A172 (cell line): ENCODE measurements at places on chromosomes 11 and 22. TPM values are rescaled to one million over a fixed set of nuclear protein-coding genes. Genes with fewer than 3 reads are reported as not detected.

DNA sequence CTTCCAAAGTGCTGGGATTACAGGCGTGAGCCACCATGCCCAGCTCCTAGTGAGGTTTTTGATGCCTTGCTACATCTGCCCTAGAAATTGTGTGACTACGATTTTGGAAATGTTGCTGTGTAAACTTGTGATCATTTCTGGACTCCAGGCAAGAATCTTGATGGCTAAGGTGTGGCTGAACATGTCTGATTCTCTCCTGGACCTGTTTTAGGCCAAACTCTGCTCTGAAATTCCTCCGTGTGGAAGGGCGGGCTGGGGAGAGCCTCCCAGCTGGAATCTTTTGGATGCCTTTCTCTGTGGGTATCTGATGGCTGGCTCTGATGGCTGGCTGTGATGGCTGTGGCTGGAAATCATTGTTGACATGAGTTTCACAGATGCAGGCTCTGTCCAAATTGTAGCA is 8.2 kb downstream of the PNPLA3 start:
- no peak for DNase-seq

OR9G4 gene
- not detected in 2 replicates for total RNA-seq

GRCh38 chr11:61969838-61970662 is 2.6 kb upstream of the FTH1 start:
- DNase-seq: peak; percentile 72

- DNase-seq: peak; percentile 64
Measured at GRCh38 chr11:86696004-86696403, 23.6 kb upstream of the ME3 start.

ST3GAL4 gene
- total RNA-seq: 16.7 and 19.4 TPM in 2 replicates

- peak; percentile 10 for DNase-seq
Measured at GRCh38 chr22:20111045-20111688, 4.7 kb upstream of the RANBP1 start.

- no peak for DNase-seq
Measured at GRCh38 chr11:1830322-1831223, 4.2 kb upstream of the SYT8 start.

DNA sequence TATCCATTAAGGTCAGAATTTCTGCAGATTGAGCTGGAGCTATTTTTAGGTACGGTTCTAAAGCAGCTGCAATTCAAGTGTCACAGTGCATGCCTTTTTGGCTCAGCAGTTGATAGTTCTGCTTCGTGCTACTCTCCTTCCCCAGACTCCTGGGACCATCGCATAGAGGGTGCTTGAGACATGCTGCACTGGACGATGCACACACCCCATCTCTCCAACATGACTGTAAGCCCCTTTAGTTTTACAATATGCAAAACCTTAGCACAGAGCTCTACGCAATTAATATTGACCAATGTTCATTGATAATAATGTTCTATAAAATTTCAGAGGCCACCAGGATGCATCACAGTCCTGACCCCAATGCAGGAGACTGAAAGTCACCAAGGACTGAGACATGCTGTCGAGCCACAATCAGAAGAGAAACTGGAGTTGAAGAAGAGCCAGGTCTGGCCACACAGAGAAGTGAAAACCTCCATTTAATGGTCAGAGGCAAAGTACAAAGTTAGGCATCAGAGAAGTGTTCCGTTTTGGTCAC is 120.9 kb upstream of the ZC3H12C start:
- DNase-seq: no peak

DNA sequence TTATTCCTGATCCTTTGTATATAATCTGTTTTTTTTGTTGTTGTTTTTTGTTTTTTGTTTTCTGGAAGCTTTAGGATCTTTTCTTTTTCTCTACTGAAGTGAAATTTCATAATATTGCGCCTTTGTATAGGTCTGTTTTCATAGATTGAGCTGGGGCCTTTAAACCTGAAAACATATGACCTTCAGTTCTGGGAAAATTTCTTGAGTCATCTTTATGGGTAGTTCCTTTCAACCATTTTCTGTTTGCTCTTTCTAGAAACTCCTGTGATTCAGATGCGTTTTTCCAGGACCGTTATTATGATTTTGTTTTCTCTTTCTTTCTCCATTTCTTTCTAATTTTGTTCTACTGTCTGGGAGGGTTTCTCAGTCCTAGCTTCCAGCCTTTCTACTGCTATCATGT is 43.7 kb downstream of the BSX start:
- no peak for DNase-seq

GRCh38 chr11:133801356-133801755 is 44.0 kb downstream of the SPATA19 start:
- no peak for DNase-seq

DNA sequence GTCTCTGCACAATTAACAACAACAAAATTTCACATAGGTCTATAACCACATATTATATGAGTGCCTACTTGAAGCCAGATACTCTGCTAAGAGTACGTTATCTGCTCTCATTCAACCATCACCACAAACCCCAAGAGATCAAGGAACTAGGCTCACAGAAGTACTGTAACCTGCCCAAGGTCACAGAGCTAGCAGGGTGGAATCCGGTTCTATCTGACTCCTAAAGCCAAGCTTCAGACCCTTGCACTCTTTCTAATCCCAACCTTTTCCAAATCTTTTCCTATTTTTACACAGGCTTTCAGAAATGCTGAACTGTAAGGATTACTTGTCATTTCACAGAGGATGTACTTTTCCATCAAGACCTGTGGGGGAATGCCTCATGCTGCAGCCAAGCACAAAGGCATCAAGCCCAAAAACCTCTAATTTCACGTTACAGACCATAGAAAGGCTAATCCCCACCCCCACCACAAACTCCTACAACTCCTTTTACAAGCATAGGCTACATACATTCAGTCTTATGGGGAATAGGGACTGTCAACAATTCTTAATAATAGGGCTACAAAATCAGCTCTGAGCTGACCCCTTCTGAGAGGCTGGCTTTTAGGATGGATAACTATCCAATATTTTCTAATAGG is 927 bp downstream of the PRCP start:
- DNase-seq: no peak

CEND1 gene
- total RNA-seq: not detected in 2 replicates

PELI3 gene
- total RNA-seq: 13.3 and 16.1 TPM in 2 replicates

- no peak for DNase-seq
Measured at GRCh38 chr11:79219186-79220045, 221.4 kb downstream of the TENM4 start.

DNA sequence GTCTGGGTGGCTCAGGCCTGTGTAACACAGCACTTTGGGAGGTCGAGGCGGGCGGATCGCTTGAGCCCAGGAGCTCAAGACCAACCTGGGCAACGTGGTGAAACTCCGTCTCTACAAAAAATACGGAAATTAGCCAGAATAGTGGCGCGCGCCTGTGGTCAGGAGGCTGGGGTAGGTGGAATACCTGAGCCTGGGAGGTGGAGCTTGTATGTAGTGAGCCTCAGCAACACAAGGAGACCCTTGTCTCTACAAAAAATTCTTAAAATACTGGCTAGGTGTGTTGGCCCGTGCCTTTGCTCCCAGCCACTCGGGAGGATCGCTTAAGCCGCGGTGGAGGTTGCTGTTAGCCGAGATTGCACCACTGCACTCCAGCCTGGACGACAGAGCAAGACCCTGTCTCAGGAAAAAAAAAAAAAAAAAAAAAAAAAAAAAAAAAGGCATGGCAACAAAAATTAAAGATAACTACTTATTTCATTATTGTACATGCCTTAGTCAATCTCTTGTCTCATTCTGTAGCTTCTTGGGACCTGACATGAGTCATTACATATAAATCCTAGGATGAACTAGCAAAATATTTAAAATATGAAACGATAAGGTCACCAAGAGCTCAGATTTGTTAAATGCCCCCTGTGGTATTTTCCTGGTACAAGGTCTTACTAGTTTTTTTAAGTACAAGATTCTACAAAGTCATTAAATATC is 1.1 kb downstream of the TAF1D start:
- DNase-seq: no peak

DNA sequence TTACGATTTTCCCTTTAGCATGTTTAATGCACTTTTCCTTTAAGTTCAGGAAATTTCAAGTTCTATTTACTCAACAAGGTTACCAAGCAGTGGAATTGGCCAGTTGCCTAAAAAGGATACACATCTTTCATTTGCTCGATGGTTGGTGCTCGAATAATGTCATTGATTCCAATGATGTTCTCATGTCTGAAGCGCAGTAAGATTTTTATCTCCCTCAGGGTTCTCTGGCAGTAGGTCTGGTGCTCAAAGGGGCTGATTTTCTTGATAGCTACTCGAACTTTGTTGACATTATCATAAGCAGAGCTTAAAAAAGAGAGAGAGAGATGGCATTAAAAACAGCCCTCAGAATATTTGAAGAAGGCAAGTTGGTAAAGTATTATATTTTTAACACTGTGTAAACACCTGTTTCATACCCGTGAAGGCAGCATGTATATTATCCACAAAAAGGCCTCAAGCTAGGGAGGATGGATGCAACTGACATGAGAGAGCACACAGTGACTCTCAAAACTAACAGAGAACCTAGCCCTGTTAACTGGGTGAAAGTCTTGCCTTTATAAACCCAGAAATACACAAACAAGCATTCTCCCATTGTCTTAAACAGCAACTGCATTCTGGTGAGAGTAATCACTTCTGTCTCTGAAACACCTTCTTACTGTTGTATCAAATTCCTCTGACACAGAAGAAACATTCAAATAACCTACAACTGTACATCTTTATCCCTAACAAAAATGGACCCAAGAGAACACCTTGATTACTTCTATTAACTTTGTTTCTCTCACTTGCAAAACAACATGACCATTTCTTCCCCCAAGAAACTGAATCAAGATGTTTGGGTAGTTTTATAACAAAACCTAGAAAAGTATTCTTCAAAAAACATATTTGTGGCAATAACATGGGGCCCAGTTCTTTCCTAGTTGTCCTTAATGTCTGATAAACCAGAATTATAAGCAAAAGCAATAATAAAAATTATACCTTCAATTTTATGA is 59.6 kb downstream of the MAPK1 start:
- DNase-seq: no peak

DNA sequence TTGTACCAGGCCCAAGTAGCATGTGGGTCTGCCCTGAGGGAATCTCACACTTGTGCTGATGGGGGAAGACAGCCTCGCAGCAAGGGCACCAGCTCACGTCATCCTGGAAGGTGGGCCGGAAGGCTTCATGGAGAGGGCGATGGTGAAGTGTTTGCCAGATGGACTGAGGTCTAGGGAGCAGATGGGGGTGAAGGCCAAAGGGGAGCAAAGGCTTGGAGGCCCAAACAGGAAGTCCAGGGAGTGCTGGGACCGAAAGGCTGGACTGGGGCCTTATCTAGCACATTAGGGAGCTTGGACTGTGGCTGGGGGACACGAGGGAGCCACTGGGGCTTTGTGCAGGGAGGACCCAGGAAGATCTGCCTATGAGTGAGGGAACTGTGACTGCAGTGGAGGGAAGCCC is 1.2 kb upstream of the TNFRSF13C start:
- DNase-seq: no peak

C22orf39 gene
- total RNA-seq: 15.1 and 19.3 TPM in 2 replicates

DNA sequence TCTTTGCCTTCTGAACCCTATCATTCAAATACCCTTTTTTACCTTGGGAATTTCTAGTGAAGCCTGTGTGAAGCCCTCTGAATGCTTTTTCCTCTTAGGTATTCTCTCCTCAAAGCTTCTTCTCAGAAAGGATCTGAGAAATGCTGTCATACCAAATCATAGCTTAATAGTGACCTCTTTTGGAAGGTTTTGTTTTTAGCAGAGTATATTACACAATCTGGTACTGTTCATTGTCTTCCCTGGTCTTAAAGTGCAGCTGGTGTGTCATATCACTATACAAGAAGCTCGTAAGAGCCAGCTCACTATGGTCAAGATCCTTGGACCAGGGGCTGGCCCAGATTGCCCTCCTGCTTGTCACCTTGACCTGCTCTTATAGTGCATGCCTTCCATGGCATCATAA is 204.4 kb upstream of the ANO5 start:
- DNase-seq: no peak

DMC1 gene
- total RNA-seq: 0.10 and 0.28 TPM in 2 replicates

AIFM3 gene
- total RNA-seq: 1.4 TPM in 1 of 2 replicates, not detected in the other

GRCh38 chr22:49087198-49087597 is 740.5 kb downstream of the BRD1 start:
- no peak for DNase-seq

DNA sequence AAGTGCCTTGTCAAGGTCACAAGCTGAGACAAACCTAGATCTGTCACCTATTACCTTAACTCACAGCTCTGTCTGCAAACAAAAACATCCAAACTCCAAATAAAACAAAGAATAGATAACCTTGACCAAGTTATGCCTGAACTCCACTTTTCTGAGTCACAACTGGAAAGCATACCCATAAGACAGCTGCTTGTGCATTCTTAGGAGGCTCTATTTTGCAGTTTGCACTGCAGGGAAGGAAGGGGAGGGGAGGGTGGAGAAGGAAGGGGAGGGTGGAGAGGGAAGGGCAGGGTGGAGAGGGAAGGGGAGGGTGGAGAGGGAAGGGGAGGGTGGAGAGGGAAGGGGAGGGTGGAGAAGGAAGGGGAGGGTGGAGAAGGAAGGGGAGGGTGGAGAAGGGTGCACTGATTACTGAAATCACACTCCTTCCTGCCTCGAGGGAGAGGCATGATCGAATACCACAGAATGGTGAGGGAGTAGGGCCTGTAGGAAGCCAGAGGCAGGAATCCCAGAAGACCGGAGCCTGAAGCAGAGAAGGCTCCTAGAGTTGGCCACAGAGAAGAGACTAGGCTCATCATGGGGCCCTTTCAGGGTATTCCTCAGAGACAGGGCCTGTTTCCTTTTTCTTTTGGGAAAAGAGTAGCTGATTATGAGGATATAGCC is 5.7 kb upstream of the OR52K2 start:
- DNase-seq: no peak

DNA sequence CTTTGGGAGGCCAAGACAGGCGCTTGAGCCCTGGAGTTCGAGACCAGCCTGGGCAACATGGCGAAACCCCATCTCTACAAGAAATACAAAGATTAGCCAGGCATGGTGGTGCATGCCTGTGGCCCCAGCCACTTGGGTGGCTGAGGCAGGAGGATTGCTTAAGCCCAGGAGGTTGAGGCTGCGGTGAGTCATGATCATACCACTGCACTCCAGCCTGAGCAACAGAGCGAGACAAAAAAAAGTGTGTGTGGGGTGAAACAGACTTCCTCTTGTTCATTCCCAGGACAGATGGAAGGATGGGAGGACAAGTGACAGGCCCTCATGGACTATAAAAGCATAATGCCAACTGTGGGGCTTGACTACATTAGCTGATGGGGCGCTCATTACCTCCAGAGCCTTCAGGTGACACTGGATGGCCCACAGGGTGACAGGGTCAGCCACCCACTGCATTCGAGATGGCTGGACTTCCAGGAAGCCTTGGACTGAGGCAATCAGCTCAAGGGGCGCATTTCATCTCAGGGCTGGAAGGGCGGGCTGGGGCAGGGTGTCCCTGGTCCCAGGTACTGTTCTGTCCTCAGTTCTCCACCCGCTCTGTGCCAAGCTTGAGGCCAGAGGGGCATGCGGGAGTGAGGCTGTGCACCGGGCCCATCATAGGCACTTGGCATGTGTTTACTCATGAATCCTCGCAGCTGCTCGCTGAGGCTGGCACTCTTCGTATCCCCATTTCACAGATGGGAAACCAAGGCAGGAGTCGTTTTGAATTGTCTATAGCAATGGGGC is 12.5 kb downstream of the NPTXR start:
- peak; percentile 70 for DNase-seq

LSP1 gene
- 2.2 and 71.7 TPM in 2 replicates for total RNA-seq

GRCh38 chr11:59267736-59268475 is 55.2 kb upstream of the MPEG1 start:
- no peak for DNase-seq

TH gene
- 0.26 and 0.43 TPM in 2 replicates for total RNA-seq
